AG09319 (cell line): ENCODE measurements at places on chromosomes 7 and 10.

GRCh38 chr10:124605001-124605370 lies 139.2 kb downstream of the FAM53B start:
- DNase-seq: no peak

DNA sequence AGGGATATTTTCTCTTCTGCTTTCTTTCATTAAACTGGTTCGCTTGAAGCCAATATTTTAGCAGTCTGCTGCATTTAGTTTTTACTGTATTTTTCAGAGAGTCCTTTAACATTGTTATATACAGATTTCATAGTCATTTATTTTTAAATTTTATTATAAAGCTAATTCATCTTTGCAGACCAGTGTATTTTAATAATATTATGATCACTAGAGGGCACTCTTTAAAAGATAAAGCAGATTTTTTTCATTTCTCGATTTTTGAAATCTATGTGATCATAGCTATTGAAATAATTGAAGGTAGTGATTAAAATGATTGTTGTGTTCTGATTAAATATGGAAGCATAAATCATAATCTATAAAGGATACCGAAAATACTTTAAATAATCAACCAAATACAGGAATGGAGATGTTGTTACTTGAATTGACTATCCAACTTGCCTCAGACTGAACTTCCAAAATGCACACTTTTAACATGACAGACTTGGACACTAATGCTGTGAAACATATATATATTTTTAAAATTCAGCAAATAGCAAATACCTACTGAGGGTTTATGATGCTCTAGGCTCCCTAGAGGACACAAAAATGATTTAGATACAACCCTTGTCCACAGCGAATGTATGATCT lies 35.2 kb downstream of the ST7 start:
- DNase-seq: no peak

- no peak for DNase-seq
Measured at GRCh38 chr7:50450590-50451032, 461 bp upstream of the FIGNL1 start.

GRCh38 chr10:15898046-15898445 lies 37.7 kb upstream of the MINDY3 start:
- DNase-seq: no peak

GRCh38 chr7:2231992-2232765 lies 566 bp downstream of the MAD1L1 start:
- no peak for DNase-seq

GRCh38 chr10:18498998-18499397 lies 152.4 kb downstream of the NSUN6 start:
- DNase-seq: no peak

DNA sequence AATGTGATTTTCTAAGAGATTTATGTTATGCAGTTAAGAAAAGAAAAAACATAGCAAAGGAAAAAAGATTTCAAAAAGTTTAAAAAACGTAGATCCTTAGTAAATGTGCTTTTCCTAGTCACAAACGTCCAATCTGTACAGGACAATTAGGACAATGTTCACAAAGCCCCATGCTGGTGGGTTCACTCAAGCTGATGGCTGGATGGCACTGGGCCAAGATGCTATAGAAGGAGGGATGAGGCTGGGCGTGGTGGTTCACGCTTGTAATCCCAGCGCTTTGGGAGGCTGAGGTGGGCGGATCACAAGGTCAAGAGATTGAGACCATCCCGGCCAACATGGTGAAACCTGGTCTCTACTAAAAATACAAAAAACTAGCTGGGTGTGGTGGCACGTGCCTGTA lies 22.1 kb downstream of the SVIL start:
- DNase-seq: no peak

DNA sequence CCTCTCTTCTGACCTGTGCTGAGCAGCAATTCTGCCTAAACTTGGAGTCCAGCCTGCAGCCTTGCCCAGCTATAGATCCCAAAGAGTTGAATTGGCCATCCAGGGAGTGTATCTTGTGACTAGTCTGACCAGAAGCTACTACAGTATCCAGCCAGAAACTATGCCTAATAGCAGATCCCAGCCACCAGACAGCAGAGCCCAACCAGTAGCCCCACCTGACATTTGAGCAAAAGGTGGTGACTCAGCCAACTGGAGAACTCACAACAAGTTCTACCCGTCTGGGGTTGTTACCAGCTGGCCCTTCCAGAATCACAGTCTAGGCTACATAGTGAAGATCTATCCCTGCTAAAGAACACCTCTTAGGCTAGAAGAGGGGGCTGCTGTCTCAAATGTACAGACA lies 315.0 kb downstream of the CRPPA start:
- no peak for DNase-seq

DNA sequence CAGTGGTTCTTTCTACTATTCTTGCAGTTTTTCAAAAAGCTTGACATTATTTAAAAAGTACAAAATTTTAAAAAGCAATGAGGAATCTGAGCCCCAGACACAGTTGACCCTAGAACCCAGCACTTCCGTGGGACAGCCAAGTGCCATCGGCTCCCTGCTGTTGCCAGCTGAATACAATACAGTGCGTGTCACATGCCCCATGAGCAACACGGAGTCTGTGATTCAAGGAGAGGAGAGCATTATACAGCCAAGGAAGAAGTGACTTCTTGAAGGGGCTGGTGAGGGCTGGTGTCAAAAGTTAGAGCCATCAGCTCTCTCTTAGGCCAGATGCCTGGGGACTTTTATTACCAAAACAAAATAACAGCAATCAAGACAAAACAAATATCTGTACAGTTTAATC lies 123.0 kb upstream of the FGFR2 start:
- DNase-seq: no peak

GRCh38 chr10:85319826-85320225 lies 991.4 kb downstream of the CCSER2 start:
- no peak for DNase-seq

- DNase-seq: no peak
Measured at GRCh38 chr10:19788902-19789301, 27.3 kb upstream of the PLXDC2 start.

DNA sequence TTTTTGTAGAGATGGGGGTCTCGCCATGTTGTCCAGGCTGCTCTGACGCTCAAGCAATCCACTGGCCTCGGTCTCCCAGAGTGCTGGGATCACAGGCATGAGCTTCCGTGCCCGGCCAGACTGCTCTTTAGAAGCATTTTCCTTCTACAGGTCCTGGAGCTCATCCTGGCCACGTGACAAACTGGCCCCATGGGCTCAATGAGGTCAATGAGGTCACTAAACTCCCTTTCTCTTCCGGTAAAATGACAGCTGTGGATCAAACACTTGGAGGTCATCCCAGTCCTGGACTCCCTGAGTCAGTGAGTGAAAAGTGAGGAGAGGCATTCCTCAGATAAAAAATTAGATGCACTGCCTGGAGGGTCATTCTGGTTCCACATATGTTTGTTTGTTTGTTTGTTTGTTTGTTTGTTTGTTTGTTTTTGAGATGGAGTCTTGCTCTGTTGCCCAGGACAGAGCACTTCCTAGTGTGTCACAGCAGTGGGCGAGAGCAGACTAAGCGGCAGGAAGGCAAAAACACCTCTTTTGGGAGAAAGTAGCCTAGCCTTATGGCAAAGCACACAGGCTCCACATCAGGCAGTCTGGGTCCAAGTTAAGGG lies 134.9 kb downstream of the TNS3 start:
- DNase-seq: no peak

DNA sequence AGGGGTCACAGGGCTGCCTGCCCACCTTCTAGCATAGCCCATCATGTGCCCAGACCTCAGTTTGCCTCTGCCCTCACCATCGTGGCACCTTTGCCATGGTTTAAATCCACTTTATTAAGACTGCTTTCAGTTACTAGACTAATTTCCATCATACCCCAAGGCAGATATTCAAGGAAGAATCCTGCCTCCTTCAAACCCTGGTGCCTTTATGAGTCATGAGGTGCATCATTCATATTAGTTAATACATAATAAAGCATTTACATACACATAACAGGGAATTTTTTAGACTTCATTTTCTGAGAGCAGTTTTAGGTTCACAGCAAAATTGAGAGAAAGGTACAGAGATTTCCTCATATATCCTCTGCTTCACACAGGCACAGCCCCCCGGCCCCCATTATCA lies 62.8 kb downstream of the CXCL12 start:
- DNase-seq: no peak

DNA sequence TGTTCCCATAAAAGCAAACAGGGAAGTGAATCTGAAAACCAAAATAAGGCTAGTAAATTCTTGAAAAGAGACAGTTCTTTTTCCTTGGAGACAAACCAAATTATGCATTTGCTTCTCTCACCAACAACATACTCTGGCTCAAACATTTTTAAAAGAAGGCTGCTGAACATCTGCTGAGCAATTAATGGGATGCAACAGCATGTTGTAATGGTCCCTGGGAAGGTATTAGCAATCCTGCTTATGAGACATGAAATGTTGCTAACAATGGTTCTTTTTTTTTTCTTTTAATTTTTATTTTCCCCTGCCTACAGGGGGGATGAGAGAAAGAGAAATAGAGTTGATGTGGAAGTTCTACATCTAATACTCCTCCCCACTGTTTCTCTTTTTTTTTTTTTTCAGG lies 572.1 kb downstream of the SORCS1 start:
- no peak for DNase-seq

DNA sequence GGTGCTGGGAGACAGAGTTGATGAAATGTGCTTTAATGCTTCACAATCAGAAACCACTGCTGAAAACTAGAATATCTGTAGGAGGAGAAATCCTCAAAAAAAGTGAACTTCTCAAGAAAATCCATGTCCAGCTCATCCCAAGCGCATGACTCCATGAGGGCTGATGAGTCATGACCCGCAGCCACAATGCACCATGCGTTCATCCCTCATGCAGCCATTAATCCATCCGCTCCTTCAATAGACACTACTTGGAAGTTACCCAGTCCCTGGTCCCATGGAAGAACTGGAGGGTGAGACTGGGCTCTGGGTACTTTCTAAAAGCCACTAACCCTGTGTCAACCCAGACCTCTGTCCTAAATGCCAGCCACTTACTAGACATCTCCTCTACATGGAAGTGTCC lies 24.4 kb downstream of the TMEM273 start:
- DNase-seq: no peak

- DNase-seq: no peak
Measured at GRCh38 chr7:106100863-106101629, 11.1 kb downstream of the SYPL1 start.

GRCh38 chr10:43362191-43362839 lies 9.1 kb upstream of the FXYD4 start:
- peak; percentile 32 for DNase-seq

DNA sequence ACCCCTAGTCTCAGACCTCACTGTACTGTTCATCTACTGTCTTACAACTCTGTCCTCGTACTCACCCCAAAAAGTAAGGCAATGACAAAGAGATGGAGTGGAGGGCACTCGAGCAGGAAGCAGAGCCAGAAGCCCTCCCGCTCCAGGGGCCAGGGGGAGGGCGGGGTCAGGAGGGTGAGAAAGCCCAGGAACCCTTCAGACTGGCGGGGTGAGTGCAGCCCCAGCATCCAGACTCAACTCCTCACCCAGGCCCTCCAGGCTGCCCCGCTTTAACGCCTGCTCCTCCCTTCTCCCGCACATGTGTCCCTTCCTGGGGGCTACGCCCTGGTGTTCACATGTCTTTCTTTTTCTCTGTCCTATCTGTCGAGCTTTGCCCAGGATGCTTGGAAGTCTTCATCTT lies 66.1 kb downstream of the CALML3 start:
- DNase-seq: no peak

DNA sequence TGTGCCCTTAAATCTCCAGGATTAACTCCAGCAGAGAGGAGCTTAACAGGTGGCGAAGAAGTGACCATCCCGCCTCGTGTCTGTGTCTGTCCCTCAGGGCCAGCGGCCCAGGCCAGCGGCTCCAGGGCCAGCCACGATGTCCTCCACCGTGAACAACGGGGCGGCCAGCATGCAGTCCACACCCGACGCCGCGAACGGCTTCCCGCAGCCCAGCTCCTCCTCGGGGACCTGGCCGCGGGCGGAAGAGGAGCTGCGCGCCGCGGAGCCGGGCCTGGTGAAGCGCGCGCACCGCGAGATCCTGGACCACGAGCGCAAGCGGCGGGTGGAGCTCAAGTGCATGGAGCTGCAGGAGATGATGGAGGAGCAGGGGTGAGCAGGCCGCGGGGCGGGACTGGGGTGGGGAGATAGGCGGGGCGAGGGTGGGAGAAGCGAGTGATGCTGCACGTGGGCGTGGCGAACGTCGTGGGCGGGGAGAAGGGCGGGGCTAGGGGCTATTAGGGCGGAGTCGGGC lies 33.3 kb downstream of the SRRM3 start:
- DNase-seq: peak; percentile 46

DNA sequence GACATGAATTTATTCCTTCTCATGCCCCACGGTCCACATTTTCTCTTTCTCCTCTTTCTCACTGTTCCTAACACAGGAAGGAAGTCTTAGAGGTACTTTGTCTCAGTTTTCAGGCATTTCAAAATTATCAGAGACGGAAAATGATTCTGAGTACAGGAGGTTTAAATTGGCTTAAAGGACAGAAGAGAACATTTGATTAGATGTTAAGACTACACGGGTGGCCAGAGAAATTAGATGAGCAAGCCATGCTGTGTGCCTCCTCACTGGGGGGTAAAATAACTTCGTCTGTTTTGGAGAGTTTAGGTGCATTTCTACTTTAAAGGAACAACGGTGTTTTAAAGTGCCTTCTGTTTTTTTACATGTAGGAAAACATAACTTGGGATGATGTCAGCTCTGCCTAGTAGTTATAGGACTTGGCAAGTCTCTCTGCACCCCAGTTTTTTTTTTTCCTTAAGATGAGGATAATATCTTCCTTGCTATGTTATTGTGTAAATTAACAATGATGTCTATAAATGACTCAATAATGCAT lies 66.9 kb downstream of the MCMBP start:
- DNase-seq: no peak

DNA sequence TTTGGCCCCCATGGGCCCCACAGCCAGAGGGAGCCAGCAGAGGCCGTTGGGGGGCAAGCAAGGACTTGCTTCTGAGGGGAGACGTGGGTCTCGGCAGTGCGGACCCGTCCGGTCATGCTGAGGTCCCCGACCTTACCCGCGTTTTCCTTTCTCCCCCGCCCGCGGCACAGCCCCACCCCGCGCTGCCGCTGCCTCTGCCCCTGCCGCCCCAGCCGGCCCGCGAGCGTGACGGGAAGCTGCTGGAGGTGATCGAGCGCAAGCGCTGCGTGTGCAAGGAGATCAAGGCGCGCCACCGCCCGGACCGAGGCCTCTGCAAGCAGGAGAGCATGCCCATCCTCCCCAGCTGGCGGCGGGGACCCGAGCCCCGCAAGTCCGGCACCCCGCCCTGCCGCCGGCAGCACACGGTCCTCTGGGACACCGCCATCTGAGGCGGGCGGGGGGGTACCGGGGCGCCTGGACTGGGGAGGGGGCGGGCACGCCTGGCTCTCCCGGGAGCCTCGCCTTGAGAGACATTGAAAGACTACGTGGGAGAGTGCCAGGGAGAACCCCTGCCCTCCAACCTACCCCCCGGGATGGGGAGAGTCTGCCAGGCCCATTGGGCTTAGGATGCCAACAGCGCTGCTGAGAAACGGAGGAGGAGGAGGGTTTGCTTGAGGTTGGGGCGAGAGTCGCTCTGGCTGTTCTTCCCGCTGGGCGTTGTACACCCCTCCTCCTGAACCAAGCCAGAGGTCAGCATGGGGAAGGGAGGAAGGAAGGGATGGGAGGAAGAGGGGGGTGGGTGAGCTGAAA lies 9.9 kb downstream of the NYAP1 start:
- DNase-seq: no peak

GRCh38 chr7:139505563-139505962 lies 17.9 kb upstream of the CLEC2L start:
- DNase-seq: no peak

GRCh38 chr10:104324221-104324686 lies 14.0 kb downstream of the ITPRIP start:
- DNase-seq: no peak

GRCh38 chr7:120272701-120273475 lies at the start of gene KCND2:
KCND2 (plus strand) TSS chr7:120273175.
- DNase-seq: no peak

- DNase-seq: no peak
Measured at GRCh38 chr10:118800920-118801319, 46.1 kb upstream of the CACUL1 start.

GRCh38 chr10:86349474-86349873 lies 17.1 kb downstream of the GRID1 start:
- DNase-seq: no peak
